Activated CD4-positive, alpha-beta T cell treated with anti-CD3 and anti-CD28 coated beads for 36 hours (primary cell): ENCODE measurements at places on chromosomes 3 and 15.

GRCh38 chr3:126146525-126147146 is 33.8 kb downstream of the ALDH1L1 start:
- DNase-seq, result no peak

DNA sequence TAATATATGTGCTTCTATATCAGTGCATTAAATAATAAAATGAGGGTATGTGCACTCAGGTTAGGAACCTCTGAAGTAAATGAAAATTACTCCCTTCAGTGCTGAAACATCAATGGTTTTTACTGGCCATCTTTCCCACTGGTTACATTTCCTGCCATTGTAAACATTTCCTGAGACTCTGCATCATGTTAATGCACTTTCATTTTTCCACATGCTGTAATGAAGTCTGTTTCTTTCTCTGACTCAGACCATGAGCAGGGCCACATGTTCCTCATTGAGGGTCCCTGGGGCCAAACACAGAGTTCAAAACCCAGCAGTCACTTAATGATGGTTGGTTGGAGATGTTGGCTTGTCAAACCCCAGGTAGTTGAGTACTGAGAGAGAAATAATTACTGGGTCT is 15.3 kb downstream of the FAM3D start:
- DNase-seq, result no peak

DNA sequence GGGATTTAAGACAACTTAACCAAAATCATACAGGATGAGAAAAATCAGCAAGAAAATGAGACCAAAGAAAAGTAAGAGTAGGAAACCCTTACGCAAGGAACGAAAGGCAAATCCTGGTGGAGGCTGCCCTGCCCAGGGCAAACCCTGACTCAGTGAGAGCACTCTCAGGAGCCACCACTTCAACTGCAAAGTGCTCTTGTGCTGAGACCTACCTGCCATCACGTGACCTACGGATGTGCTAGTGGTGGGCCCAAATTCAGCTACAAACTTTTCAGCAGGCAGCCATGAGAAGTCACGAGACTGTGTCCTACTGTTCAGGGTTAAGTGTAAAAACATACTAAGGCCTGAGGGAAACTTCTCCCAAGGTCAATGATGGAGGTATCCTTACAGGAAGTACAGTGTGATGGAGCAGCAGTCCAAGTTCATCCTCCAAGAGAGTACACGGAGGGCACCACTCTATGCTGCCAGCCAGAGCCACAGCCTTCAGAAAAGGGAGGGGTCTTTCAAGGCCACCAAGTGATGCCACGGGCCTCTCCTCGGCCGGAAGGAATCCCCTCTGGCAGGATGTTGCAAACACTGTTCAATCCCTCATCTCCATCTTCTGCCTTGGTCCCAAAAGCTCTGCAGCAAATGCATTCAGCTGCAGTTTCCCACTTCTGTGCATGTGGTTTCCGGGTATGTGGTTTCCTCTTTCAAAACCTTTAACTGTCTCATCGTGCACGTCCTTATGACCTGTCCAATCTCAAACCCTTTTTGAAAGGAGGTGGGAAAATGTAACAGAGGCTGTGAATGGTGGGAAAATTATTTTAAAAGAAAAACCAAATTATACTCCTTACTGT is 9.5 kb downstream of the CHSY1 start:
- DNase-seq, result peak; percentile 73

DNA sequence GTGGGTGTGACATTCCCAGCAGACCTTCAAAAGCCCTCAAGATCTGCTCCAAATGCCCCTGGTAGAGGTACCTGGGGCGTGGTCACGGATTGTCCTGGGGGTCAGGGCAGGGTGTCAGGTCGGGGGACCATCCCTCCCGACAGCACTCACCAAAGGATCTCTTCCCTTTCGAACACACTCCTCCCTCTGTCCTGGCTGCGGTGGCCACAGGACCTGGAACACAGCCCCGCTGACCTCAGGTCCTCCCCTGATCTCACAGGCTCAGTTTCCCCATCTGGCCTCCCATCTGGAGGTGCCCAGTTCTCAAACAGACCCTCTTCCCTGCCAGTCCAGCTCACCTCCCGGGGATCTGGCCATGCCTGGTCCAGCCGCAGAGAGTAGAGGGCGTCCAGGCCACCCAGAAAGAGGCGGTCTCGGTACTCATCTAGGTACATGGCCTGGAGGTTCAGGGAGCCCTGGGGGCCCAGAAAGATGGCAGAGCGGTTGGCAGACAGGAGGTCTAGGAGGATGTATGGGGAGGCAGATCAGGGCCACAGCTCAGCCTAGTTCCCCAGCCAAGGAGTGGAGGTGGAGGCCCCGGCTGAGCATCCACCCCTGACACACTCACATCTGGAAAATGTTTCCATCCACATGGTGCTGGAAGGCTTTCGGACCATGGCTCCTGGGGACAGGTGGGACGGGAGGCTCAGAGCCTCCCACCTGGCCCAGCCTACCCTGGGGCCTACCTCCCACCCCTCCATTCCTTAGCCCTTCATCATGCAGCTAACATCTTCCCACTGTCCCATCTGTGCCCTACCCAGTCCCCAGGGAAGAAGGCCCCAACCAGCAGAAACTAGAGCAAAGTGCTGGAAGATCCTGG is 2.3 kb downstream of the SEMA3G start:
- no peak for DNase-seq

DNA sequence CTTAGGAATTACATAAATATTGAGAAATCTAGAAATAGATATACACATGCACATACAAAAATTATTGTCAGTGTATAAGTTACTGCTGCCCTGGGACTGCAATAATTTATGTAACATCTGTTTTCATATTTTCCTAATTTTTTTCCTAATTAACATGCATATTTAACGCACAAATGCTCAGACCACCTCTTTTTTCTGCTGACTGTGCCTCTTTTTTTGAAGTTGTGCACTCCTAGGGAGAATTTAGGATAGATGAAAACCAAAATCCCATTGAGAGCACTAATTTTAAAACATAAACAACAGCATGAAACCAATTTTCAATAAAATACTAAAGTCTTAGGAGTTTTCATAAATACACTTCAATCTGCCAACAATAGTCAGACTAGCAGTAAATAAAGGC is 154.0 kb downstream of the TBC1D5 start:
- DNase-seq, result no peak

- DNase-seq, result peak; percentile 73
Observed at GRCh38 chr3:197750858-197751737, 1.4 kb downstream of the FYTTD1 start.

GRCh38 chr15:34049112-34049511 is 10.1 kb upstream of the AVEN start:
- DNase-seq, result no peak

- DNase-seq, result no peak
Observed at GRCh38 chr3:4599612-4600011, 106.5 kb downstream of the ITPR1 start.

DNA sequence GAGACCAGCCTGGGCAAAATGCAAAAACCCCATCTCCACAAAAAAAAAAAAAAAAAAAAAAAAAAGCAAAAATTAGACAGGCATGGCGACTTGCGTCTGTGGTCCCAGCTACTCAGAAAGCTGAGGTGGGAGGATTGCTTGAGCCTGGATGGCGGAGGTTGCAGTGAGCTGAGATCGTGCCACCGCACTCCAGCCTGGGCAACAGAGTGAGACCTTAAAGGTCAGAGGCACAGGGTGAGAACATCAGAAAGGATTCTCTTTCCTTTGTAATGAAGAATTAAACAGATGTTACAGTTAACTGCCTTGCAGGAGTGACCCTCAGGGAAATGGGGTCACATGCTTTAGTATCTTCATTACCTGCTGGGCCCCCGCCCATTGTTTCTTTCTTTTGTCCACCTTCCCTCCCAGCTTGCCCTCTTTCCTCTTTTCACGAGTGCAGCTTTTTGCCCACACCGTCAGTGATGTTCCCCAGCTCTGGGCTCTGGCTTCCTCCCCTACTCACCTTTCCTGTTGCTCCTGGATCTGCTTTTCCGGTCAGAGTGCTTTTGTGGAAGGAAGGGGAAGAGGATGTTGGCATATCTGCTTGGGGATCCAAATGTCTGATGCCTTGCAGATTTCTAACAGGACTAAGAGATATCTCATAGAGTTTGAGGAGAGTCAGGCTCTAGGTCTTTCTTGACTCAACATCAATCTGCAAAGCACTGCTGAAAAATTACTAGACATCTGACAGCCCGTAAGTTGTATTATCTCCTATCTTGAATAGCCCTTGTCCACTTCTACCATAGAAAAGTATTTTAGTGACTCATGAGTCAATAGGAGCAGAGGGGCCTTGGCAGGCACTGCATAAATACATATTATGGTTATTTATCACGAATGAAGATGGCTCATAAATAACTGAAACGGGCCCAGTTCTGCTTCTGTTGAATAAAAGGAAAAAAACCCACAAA is 35.6 kb upstream of the NDUFB4 start:
- DNase-seq, result no peak

GRCh38 chr15:66145726-66146182 is 107.8 kb downstream of the MEGF11 start:
- DNase-seq, result no peak

- DNase-seq, result peak; percentile 76
Observed at GRCh38 chr3:196081002-196081833, 672 bp downstream of the TFRC start.

- DNase-seq, result peak; percentile 51
Observed at GRCh38 chr3:52798978-52799476, 4.4 kb downstream of the ITIH3 start.

- DNase-seq, result no peak
Observed at GRCh38 chr15:83404121-83404520, 43.0 kb upstream of the SH3GL3 start.

DNA sequence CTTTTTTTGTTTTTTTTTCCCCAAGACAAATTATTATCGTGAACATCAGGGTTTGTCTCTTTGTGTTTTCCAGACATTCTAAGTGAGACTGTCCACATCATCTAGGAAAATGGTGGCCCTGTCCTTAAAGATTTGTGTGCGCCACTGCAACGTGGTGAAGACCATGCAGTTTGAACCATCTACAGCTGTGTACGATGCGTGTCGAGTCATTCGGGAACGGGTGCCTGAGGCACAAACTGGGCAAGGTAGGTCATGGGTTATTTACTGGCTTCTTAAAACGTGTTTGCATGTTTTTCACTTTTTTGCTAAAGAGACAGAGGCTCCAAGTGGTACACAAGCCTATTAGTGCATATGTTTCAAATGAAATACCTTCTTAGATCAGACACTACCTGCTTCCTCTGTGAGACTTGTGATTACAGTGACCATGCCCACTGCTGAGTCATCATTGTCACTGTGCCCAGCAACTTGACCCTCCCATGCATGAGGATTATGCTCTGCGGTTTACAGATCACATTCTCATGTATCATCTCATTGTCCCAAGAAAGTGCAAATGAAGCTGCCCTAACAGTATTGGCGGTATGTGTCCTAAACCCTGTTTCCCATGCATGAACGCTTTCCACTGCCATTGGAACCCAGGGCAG is 395.2 kb upstream of the TPM1 start:
- DNase-seq, result no peak

GRCh38 chr15:57676585-57676984 is 29.9 kb upstream of the POLR2M start:
- DNase-seq, result no peak

- DNase-seq, result no peak
Observed at GRCh38 chr3:193812791-193813500, 219.9 kb downstream of the OPA1 start.

DNA sequence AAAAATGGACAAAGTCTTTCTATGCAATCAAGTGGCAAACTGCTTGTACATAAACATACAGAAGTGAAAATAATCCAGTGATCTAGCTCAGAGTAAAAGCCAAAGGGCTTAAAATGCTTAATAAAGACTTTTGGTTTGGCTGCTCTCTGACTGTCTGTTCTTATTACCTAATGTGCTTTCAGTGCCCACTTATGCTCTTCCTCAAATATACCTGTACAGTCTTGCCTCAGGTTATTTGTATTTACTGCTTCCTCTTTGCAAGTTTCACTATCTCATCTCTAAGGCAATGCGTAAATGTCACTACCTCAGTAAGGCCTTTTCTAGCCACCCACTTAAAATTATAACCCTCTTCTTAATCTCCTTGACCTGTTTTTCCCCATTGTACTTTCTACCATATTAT is 171.8 kb downstream of the EPHA6 start:
- no peak for DNase-seq

DNA sequence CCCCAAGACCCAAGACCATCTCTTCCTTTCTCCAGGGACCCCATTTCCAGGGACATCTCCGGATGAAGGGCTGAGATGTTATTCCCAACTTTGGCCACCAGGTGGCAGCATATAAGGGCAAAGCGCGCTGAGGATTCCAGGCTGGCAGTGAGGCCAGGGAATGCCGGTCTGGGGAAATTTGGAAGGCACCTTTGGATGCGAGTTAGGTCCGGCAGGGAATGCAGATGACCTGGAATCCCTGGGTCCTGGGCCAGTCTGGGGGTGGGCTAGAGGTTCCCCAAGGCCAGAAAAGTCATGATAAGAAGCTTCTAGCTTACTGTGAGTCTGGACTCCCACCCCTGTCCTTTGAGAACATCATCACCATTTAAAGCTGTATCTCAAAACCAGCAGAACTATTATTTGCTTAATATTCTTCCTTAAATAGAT is 1.6 kb upstream of the CHST13 start:
- DNase-seq, result peak; percentile 53

DNA sequence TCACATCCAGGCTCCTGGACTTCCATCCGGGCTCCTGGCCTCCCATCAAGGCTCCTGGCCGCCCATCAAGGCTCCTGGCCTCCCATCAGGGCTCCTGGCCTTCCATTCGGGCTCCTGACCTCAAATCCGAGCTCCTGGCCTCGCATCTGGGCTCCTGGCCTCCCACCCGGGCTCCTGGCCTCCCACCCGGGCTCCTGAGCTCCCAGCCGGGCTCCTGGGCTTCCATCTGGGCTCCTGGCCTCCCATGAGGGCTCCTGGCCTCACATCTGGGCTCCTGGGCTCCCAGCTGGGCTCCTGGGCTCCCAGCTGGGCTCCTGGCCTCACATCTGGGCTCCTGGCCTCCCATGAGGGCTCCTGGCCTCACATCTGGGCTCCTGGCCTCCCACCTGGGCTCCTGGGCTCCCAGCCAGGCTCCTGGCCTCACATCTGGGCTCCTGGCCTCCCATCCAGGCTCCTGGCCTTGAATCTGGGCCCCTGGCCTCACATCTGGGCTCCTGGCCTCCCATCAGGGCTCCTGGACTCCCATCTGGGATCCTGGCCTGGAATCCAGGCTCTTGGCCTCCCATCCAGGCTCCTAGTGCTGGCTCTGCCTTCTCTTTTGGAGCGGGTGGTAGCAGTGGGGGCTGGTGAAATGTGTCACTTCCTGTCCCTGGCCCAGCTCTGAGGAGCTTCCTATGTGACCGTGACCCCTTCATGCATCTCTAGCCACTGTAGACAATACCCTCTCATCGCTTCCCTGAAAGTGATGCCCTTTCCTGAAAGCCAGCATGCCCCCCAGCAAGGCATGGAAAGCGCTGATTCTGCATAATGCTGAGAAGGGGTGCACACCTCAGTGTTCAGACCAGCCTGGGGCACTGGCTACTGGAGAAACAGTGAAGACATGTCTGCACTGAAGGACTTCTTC is 62.7 kb upstream of the BLM start:
- no peak for DNase-seq
